Stimulated activated CD8-positive, alpha-beta memory T cell treated with anti-CD3 and anti-CD28 coated beads, Interleukin-15, amount 100 ng/mL, for 48 hours (primary cell): ENCODE measurements at places on chromosomes 11 and 22.

- DNase-seq, result no peak
Observed at GRCh38 chr11:44203270-44204043, 106.5 kb downstream of the ALX4 start.

DNA sequence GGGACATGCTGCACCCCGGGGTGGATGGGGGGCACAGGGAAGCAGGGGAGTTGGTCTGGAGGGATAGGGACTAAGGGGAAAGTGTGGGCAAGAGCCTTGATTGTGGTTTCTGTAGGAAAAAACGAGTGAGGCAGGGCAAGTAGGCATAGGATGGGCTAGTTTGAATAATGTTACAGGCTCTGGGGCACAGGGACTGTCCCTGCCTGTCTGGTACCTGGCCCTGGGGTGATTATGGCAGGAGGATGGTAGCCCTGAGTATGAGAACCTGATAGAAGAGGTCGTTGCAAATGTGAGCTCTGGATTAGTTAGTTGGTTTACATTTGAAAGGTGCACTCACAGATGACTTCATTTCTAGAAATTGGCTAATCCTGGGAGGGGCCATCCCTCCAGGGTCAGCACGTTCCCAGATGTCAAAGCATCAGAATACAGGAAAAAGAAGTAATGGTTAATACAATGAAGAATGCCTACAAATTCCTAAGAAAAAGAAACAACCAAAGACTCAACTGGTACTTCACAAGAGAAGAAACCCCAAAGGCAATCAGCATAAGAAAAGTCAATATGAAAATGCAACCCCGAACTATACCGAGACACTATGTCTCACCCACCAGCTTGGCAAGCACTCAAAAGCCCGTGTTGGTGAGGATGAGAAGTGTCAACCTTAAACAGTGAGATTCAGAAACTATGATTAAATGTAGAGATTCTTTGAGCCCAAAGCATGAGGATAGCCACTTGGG lies 11.3 kb upstream of the SMIM38 start:
- DNase-seq, result no peak

DNA sequence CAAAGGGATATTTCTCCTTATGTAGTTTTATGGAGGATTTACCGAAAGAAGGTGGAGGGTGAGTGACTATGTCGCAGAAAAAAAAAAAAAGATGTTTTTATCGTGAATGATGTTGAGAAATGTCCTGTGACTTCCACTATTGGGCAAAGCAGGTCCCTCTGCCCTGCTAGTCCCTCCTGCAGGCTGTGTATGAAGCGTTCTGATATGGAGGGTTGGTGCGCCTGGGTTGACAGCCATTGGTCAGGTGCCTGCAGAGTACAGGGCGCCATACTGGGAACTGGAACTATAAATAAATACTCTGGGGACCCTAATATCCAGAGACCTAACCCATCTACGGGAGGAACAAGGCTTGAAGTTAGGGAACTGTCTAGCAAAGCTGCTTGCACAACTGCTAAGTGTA lies 1.5 kb downstream of the IL17RA start:
- no peak for DNase-seq

DNA sequence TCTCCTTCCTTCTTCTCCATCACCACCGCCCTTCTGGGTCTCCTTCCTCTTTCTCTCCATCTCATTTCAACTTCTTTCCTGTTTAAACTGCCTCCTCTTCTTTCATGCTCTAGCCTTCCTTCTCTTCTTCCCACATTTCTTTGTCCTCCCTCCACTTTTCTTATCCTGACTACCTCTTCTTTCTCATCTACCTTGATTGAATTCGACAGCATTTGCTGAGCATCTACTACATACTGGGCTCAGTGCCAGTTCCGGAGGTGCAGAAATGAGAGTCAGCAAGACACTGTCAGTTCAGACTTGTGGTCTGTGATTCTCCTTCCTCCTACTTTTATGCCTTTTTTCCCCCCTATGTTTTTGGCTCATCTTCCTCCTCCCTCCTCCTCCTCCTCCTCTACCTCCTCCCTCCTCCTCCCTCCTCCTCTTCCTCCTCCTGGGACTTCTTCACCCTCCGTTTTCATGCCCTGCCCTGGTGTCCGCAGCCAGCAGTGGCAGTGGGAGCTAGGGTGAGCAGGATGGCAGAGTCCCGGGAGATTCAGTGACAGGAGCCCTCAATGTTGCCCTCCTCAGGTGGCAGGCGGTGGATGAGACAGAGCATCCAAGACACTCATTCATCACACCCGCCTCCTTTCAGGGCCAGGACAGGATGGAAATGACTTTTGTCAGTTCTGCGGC lies 146.0 kb upstream of the SEZ6L start:
- no peak for DNase-seq

GRCh38 chr22:23231471-23232093 lies 51.3 kb downstream of the BCR start:
- no peak for DNase-seq

DNA sequence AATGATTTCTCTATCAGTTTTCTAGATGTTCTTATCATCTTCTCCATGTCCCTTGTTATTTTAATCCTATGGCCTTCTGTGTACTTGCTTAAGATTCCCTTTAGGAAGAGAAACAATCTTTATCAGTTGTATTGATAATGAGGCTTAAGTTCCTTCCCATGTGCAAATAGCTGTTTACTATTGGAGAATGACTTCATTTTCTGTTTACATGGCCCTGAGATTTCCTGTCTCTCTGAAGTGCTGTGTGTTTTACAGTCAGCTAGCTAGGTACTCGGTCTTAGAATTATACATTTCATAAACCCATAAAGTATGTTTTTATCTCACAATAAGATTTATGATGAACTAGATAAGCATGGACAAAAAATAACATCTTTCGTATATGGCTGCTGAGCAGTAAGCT lies 67.5 kb upstream of the CCDC179 start:
- DNase-seq, result no peak

GRCh38 chr22:46251266-46251665 lies 1.2 kb upstream of the CDPF1 start:
- no peak for DNase-seq

- DNase-seq, result no peak
Observed at GRCh38 chr22:43012390-43012789, 2.6 kb downstream of the PACSIN2 start.
